ENCODE measurements at places on chromosomes 13 and 19.

- DNase-seq, result no peak
These were observed 9.7 kb downstream of the CILP2 start for GRCh38 chr19:19547674-19548336.

- no peak for DNase-seq
These were observed 4.2 kb downstream of the FFAR3 start for GRCh38 chr19:35362261-35363000.

DNA sequence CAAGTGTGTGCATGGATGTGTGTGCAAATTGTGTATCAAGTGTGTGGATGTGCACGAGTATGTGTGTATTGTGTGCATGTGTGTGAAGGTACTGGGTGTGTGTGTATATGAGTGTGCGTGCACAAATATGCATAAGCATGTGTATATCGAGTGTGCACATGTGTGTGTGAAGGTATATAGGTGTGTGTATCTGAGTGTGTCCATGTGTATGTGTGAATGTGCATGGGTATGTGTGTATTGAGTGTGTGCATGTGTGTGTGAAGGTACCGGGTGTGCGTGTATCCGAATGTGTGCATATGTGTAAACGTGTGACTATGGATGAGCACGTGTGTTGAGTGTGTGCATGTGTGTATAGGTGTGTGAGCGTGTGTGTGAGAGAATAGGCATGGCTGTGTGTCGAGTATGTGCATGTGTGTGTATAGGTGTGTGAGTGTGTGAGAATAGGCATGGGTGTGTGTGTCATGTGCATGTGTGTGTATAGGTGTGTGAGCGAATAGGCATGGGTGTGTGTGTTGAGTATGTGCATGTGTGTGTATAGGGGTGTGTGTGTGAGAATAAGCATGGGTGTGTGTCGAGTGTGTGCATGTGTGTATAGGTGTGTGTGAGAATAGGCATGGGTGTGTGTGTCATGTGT is 12.8 kb downstream of the EVI5L start:
- no peak for DNase-seq

GRCh38 chr13:41823476-41823875 is 137.4 kb downstream of the VWA8 start:
- no peak for DNase-seq

GRCh38 chr13:46893798-46894560 is 2.9 kb downstream of the HTR2A start:
- DNase-seq, result peak; percentile 56
